ENCODE measurements at places on chromosomes 2 and 18.

GRCh38 chr18:51194604-51195003 lies 2.9 kb downstream of the MEX3C start:
- DNase-seq: no peak

- no peak for DNase-seq
Measured at GRCh38 chr18:12837747-12838146, 46.3 kb downstream of the PTPN2 start.

- no peak for DNase-seq
Measured at GRCh38 chr2:234399451-234400246, 97.2 kb downstream of the ARL4C start.

- no peak for DNase-seq
Measured at GRCh38 chr18:78526275-78526674, 453.3 kb upstream of the SALL3 start.

- no peak for DNase-seq
Measured at GRCh38 chr2:2484301-2484700, 153.2 kb upstream of the MYT1L start.

- DNase-seq: no peak
Measured at GRCh38 chr2:119366161-119366648, 429 bp downstream of the C2orf76 start.

- DNase-seq: no peak
Measured at GRCh38 chr2:19072161-19072560, 286.3 kb downstream of the OSR1 start.

DNA sequence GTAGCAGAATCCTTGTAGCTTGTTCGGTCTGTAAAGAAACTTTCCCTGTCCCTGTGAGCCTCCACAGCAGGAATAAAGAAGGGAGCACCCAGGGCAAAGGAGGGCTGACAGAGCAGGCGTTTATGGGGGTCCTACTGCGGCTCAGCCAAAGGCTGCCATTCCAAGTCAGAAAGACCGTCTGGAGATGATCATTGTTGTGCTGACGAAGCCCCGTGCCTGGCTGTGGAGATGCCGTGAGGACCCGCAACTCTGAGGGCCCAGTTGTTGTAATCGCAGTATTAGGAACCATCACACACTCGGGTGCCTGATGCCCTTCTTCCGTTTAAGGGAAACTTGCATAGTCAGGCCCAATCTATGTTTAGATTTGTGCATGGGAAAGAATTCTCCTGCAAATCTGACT lies 16.9 kb upstream of the VWA3B start:
- DNase-seq: no peak

DNA sequence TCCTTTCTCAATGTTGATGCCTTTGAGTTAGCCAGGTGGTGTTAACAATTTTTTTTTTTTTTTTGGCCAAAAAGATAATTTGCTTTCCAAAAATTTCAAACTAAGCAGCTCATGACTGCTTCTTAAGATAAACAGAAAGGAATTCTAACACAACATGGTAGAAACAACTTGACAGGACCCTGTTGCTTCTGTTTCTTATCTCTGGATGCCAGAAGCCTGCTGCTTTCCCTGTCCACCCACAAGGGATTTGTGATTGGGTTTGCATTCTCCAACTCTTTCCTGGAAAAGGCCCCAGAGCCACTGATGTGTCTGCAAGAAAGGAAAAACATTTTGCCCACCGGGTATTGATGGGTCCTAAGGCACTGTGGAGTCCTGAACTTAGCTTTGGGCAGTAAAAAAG lies 217.2 kb upstream of the PKDCC start:
- DNase-seq: no peak

DNA sequence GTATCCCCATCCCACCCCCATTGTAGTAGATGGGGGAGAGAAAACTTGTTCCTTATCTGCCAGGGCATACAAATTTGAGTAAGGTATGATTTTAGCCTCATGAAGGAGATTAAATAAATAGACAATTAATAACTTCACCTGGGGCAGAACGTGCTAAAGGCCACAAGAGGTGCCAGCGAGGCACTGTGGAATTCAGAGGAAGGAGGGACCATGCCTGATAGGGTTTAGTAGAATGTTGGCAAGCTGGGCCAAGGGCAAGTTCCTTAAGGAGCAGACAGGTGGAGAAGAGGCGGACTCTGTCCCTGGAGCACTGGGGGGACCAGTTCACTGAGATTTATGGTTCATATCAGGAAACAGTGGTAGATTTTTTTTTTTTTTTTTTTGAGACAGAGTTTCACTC lies 22.5 kb downstream of the STAMBP start:
- DNase-seq: no peak

GRCh38 chr2:43221124-43221762 lies 5.2 kb downstream of the ZFP36L2 start:
- DNase-seq: no peak

- no peak for DNase-seq
Measured at GRCh38 chr2:177433402-177433801, 40.8 kb downstream of the AGPS start.

GRCh38 chr2:68320118-68320641 lies 431 bp upstream of the CNRIP1 start:
- DNase-seq: no peak

- no peak for DNase-seq
Measured at GRCh38 chr2:181394741-181395437, 62.3 kb upstream of the ITGA4 start.

- no peak for DNase-seq
Measured at GRCh38 chr18:23752796-23753195, 63.5 kb downstream of the LAMA3 start.

DNA sequence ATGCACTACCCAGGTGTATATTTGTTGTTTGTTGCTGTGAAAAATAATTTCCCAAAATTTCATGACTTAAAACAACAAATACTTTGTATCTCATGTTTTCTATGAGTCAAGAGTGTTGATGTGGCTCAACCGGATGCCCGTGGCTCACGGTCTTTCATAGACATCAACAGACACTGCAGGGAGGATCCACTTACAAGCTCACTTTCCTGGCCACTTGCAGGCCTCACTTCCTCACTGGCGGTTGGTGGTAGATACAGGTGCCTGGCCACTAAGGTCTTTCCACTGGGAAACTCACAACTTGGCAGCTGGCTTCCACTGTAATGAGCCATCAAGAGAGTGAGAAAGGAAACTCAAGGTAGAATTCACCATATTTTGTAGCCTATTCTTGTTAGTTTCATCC lies 662.9 kb downstream of the IRS1 start:
- no peak for DNase-seq

DNA sequence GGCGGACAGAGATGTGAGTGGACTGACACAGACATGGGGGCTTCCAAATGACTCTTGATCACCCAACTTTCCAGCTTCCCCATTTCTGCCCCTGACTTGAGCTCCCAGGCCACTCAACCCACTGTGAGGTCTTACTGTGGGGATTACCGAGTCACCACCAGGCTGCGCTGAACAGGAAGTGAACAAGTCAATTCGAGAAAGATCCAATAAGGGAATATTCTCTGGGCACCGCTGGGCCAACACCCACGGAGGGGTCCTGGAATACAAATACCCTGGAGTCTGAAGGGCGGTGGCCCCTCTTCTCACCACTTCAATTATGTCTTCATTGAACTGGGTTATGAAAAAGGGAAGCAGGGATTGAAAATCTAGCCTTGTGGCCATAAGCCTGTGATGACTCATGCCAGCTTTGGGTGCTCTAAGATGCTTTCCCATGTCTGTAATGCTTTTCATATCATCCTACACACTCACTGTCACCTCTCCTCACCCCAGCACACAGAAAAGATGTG lies 37.7 kb downstream of the BCL11A start:
- no peak for DNase-seq

DNA sequence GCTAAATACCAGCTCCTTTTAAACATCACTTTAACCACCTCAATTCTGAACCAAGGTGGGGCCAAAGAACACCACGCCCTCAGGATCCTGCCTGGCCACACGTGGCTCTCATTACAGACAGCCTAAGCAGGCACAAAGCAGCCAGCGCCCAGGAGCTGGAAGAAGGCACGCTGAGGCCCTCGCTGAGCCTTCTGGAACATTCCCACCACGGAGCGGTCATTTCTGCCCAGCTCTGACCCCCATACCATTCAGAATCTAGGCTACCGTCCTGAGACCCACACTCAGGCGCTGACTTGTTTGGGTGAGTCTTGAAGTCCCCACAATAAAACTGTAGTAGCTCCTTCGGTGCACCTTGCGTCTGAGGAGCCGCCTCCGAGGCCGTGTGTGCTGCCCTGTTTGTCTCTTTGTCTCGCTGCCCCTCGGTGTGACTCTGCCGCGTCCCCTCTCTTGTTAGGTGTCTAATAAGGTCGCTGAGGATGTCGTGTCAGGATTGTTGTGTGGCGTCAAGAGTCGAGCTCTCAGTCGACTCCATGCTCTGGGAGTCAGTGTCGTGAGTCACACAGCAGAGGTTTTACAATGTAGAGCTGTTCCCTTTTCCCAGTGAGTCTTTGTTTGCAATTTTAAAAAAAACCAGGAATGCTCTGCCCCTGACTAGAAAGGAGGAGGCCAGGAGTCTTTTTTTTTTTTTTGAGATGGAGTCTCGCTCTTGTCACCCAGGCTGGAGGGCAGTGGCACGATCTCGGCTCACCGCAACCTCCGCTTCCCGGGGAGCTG lies 242.4 kb downstream of the KLHL29 start:
- DNase-seq: no peak

DNA sequence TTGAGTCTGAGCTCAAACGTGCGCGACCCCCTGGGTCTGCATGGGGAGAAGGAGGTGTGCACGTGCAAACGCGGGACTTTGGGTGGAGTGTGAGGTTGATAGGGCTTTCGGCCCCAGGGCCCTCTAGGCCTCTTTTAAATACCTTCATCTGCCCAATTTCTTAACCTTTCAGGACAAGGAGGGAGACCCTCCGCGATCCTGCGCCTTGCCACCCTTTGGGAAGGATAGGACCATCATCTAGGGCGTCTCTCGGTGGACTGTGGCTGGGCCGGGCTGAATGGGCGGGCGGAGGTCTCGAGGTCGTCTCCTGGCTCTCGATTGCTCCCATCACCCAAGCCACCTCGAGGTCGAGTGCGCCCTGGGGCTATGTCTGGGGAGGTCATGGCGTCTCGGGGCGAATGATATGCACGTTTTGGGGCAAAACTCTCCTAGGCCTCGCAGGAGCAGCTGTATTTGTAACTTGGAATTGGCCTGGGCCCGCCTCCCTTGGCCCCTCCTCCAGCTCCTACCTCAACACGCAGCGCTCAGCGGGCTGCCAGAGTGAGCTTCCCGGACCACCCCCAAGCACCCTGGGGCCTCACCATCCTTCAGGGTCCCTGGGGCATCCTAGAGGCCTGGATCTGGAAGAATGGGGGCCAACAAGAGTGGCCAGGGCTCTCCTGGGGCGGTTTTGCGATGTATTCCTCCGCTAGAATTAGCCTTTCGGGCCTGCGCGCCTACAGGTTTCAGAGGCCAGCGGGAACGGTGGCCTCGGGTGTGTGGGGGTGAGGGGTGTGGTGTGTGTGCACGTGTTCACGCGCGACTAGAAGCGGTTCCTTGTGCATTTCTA lies 8.7 kb upstream of the SIX3 start:
- DNase-seq: no peak

DNA sequence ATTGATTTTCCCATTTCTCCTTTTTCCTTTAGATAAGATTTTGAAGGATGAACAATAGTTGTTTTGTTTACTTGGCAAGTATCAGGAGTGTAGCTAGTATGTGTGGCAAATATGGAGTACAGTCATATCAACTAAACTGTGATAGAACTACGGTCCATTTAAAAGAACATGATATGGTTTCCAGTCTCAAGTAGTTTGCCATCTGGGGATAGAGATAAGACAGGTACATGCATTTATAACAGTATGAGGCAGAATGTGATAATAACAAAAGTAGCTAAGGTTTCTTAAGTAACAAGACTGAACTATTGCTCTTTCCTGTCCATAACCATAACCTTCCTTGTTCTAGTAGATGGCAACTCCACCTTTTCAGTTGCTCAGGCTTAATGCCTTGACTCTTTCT lies 75.6 kb upstream of the TACR1 start:
- DNase-seq: no peak

- DNase-seq: no peak
Measured at GRCh38 chr2:105928563-105928962, 183.9 kb downstream of the NCK2 start.

GRCh38 chr2:215360596-215360995 lies 48.7 kb downstream of the ATIC start:
- no peak for DNase-seq

DNA sequence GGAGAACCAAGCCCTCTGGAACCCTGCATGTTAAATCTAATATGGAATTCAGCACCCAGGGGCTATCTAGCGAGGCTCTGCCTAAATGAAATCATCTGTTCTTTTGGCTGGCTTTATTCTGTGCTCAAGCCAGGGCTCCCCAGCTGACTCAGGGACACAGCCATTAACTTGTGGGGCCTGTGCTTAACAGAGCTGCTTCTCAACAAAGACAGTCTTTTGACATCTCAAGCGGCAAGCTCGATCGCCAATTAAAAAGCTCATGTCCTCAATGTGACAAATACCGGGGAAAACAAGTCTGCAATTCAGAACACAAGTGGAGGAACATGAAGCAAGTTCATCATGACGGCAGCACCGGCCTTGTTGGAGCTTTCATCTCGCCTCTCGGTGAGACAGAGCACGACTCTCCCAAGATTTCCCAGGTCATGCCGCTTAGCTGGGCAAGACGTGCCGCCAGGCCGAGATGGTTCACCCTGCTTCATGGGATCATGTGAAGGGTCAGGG lies 64.9 kb downstream of the KLHL29 start:
- no peak for DNase-seq

DNA sequence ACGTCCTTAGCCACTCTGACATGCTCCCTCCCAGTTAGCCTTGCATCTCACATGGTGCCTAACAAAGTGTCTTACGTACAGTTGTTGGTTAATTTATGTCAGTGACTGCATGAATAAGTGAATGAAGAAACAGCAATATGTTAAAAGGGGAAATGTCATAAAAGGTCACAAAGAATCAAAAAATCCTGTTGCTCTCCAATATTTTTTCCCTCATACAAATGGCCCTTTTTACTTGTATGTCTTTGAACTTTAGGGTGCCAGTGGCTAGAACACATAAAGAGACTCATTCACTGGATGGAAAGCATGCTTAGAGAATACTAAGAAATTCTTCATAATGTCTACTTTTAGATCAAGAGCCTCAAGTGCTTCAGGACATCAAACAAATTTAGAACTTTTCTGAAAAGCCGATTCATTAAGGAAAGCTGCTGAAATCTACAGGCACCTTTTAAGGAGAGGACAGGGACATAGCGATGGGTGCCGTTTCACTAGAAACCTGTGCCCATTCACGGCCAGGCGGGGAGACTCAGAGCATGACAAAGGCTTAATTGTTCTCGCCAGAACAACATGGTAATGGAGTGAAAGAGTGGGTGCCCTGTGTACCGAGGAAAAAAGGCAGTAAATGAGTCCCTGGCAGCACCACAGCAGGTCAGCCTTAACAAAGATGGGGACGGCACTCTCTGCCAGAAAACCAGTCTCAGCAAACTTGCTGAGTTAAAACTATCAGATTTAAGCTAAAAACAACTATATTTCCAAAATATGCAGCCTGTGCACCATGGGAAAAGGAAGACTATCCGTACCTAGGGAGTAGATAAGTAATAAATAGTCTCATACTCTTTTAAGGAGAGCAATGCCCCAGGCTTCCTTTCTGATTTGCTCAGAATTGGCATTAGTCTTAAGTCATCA lies 71.6 kb upstream of the SPTBN1 start:
- DNase-seq: no peak
